ENCODE measurements at places on chromosomes 1 and 21.

GRCh38 chr1:145702052-145702451 is 5.1 kb downstream of the PDZK1 start:
- DNase-seq: no peak

DNA sequence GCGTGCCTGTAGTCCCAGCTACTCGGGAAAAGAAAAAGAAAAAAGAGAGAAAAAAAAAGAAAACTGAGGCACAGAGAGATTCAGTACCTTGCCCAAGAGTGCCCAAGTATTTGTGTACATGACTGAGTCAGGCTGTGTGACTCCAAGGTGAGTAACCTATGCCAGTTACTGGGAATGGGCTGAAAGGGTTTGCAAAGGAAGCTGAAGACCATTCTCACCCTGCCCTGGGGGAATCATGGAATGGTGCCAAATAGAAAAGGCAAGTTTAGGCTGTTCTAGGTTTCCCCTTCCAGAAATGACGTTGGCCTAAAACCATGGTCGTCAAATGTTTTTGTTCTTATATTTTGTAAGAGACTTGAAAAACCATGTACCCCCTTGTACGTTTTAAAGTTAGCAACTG is 37.9 kb upstream of the LRIG2 start:
- DNase-seq: no peak

- no peak for DNase-seq
Measured at GRCh38 chr1:87867626-87868025, 538.9 kb downstream of the LMO4 start.

DNA sequence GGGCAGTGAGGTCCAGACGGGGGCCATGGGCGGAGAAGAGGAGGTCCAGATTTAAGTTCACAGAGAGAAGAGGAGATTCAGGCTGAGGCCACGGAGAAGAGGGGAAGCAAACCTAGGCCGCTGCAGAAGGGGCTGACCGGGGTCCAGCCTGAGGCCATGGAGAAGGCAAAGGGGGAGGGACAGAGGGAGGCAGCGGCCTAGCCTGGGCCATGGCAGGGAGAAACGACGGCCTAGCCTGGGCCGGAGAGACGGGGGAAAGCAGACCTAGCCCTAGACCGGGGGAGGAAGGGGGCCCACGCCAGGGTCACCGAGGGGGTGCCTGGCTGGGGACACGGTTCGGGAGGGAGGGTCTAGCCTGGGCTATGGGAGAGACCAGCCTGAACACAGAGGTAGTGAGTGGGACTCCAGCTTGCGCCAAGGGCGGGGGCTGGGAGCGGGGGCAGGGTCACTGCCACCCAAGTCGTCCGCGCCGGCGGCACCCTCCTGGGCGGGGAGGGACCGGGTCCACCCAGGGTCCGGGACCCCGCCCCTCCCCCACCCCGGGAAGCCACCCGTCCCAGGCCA is 459 bp downstream of the CAPZB start:
- peak; percentile 82 for DNase-seq

GRCh38 chr21:44750675-44751025 is 39.3 kb upstream of the TSPEAR start:
- no peak for DNase-seq

- DNase-seq: no peak
Measured at GRCh38 chr21:40792691-40793456, 54.1 kb downstream of the DSCAM start.

- no peak for DNase-seq
Measured at GRCh38 chr1:117275055-117275454, 64.3 kb upstream of the VTCN1 start.

DNA sequence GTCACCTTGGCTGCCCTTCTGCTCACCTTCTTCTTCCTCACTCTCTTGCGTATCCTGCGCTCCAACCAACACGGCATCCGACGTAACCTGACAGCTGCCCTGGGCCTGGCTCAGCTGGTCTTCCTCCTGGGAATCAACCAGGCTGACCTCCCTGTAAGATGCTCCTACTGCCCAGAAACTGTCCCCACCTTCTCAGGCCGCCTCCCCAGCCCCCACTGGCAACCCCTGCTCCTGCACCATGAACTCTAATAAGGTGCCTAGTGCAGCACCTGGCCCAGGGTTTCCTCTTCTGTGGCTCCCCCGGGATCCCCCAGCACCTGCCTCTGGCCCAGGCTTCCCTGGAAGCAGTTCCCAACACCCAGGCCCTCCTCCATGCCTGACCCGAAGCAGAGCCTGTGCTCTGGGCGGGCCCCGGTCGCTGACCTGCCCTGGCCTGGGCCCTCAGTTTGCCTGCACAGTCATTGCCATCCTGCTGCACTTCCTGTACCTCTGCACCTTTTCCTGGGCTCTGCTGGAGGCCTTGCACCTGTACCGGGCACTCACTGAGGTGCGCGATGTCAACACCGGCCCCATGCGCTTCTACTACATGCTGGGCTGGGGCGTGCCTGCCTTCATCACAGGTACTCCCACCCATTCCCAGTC is 12.8 kb downstream of the PSRC1 start:
- no peak for DNase-seq

- no peak for DNase-seq
Measured at GRCh38 chr1:67668660-67669059, 16.3 kb upstream of the GADD45A start.

DNA sequence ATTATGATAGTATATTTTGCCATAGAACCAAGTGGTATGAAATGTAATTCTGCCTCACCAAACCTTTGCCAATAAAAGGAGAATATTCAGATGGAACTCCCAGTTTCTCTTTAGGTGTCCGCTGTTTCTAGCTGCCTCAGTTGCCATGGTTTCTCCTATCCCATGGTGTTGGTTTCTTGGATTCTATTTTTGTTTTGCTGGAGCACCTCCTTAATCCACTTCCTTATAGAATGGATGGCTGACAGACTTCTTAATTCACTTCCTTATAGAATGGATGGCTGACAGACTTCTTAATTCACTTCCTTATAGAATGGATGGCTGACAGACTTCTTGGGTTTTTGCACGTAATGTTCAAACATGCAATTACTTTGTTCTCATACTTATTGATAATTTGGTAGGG is 43.7 kb downstream of the ADARB1 start:
- DNase-seq: no peak

GRCh38 chr1:8962812-8963530 is 17.3 kb downstream of the CA6 start:
- DNase-seq: peak; percentile 94

- DNase-seq: no peak
Measured at GRCh38 chr1:98143403-98143802, 222.6 kb upstream of the DPYD start.

- DNase-seq: no peak
Measured at GRCh38 chr1:85132078-85132720, 68.6 kb downstream of the SYDE2 start.

GRCh38 chr1:150613061-150613920 is 16.1 kb downstream of the ENSA start:
- no peak for DNase-seq

- DNase-seq: no peak
Measured at GRCh38 chr1:160068225-160068624, 1.7 kb downstream of the KCNJ10 start.

DNA sequence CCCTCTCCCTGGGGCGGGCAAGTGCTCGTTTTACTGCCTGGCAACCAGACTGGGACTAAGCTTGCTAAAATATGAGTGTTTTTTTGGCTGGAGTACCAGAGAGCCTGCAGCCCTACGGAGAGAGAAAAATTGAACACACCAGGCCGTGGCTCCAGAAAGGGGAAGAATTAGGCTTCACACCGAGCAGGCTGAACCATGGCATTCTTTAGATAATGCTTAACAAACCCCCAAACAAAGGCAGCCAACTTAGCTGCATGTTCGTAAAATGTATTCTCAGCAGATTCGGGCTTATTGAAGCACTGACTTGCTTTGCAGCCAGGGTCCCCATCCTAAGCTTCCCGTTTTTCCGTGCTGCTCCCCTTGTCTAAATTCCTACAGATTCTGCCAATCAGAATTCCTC is 76.6 kb downstream of the LMX1A start:
- DNase-seq: no peak

GRCh38 chr1:20493839-20494608 is 8.0 kb upstream of the CAMK2N1 start:
- DNase-seq: peak; percentile 97

DNA sequence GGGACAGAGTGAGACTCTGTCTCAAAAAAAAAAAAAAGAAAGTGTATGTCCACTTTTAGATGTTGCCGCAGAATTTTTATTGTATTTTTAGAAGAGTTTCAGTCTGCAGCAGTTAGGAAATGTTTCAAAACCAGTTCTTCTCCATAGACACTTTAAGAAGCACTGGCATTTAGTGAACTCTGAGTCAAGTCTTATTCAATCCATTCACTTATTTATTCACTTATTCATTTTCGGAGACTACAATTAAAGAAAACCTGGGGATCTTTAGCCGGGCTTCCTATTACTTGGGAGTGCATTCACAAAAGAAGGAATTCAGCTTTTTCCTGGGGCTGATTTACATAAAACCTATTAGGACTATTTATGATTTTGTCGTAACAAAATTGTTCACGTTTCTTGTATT is 12.3 kb downstream of the RCAN3 start:
- DNase-seq: no peak

- no peak for DNase-seq
Measured at GRCh38 chr21:22258821-22259220, 1260.6 kb downstream of the NCAM2 start.

GRCh38 chr1:186754542-186755145 is 74.1 kb upstream of the PLA2G4A start:
- no peak for DNase-seq

DNA sequence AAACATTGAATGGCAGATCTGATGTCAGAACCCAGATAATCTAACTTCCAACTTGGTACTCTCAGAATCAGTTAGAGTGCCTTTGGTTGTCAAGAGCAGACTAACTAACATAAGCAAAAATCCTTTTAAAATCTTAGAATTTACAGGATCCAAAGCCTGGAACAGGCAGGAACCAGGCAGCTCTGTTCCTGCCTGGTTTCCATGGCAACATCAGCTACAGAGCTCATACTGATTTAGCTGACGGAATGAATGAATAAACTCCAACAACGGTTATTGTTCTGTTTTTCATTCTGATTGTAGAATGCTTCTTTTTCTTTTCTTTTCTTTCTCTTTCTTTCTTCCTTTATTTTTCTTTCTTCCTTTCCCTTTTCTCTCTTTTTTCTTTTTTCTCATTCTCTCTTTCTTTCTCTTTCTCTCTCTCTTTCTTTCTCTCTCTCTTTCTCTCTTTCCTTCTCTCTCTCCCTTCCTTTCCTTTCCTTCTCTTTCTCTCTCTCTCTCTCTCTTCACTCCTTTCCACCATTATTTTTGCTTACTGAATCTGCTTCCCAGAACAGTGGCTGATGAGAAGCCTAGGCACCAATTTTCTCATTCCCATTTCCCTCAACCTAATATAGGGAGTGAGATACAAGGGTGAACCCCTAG is 121.6 kb downstream of the RGS7 start:
- DNase-seq: no peak

DNA sequence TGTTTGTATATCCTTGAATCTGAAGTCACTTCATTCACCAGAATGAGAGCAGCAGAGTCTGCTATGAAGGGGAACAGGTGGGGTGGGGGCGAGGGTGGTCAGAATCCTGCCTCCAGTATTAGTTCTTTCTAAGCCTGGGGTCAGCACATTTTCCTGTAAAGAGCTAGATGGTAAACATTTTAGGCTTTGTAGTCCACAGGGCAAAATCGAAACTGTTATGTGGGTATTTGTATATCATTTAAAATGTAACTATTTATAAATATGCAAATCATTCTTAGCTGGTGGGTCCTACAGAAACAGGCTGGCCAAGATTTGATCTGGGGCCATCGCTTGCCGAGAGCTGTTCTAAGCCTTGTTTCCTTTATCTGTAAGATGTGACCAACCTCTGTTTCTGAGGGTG is 96.0 kb downstream of the IGSF21 start:
- no peak for DNase-seq

GRCh38 chr21:42245331-42246193 is 26.6 kb downstream of the ABCG1 start:
- DNase-seq: no peak

GRCh38 chr1:30763651-30764248 is 6.2 kb upstream of the LAPTM5 start:
- DNase-seq: no peak

DNA sequence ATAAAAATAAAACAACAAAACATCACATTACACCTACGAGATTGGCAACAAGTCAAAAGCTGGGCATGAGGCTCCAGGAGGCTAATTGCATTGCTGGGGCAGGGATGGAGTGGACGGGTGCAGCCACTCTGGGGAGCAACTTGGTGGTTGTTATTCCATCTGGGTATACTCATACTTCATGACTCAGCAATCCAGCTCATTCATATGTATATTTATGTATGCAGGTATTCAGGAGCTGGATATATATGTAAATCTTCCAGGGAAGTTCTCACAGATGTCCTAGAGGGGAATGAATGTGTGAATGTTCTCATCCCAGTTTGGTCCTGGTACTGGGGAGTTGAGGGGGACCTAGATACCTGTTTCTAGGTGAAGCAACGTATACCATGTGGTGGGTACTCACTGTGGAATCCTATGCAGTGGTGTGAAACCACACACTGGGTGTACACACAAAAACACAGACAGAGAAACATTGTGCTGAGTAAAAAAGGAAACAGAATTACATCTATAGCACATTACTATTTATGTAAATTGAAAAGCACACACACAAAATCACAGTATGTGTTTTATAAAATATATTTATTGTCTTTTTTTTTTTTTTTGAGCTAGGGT is 79.7 kb upstream of the RAB4A start:
- DNase-seq: peak; percentile 77

DNA sequence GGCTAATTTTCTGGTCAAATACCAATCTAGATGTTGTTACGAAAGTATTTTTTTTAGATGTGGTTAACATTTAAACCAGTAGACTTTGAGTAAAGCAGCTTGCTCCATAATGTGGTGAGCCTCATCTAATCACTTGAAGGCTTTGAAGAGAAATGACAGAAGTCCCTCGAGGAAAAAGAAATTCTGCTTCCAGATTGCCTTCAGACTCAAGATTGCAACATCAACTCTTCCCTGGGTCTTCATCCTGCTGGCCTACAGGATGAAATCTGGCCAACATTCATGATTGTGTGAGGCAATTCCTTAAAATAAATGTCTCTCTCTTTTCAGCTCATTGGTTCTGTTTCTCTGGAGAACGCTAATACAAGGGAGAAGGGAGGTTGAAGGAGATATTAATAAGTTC is 32.5 kb upstream of the SSX2IP start:
- DNase-seq: no peak

- peak; percentile 55 for DNase-seq
Measured at GRCh38 chr1:2228694-2229036, 546 bp downstream of the SKI start.

GRCh38 chr1:23035823-23036452 is 16.7 kb downstream of the KDM1A start:
- DNase-seq: peak; percentile 78

DNA sequence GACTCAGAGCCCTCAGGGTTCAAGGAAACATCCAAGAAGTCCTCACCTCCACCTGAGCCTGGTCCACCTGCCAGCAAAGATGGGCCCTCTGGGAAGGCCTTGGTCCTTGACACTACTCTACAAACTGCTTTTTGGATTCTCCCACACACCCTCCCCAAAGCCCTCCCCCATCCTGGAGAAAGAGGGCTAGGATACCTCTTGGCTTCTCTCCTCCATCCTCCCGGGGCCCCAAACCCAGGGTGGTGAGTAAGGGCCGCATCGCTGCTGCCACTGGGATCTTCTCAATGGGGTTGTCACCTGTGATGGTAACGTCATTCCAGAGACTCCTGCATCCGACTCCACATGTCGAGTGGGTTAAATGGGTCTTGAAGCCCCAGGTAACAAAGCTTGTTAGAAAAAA is 26.6 kb downstream of the MATN1 start:
- DNase-seq: no peak
